ENCODE measurements at places on chromosomes 13 and 19.

DNA sequence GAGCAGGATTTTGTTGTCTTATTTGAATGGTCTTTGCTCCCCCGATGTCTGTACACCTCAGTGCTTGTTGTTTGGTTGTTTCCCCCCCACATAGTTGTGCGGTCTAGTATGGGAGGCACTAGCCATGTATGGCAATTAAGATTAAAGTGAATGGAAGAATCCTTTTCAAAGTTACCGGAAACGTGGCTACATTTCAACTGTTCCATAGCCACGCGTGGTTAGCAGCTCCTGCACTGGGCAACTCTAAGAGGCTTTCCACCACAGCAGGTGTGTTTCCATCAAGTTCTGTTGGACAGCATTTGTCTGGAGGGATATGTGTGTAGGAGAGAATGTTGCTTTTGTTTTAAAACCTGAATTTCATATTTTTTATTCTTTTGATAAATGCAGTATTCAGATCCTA is 247.3 kb downstream of the GGACT start:
- DNase-seq = no peak

- DNase-seq = no peak
Observed at GRCh38 chr19:18190278-18190677, 2.7 kb upstream of the MPV17L2 start.

GRCh38 chr19:18408053-18408476 is 10.6 kb upstream of the LRRC25 start:
- no peak for DNase-seq

DNA sequence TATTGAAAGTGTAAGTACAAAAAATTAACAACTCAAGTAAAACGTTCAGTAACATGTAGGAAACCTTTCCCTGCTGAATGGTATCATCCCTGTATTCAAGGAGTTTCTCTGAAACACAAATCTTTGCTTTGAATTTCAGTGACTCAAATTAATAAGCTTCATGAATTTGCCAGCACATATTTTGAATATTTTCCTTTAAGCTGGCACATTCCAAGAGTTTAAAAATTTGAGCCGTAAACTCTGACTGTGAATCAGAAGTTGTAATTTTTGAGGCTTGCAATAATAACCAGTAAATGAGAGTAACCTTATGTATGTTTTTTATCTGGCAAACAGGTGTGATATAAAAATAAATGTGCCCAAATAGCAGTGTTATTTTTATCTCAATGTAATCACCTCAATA is 1722.6 kb upstream of the PRR20A start:
- no peak for DNase-seq

GRCh38 chr19:11209839-11210655 is 12.7 kb upstream of the KANK2 start:
- no peak for DNase-seq

- no peak for DNase-seq
Observed at GRCh38 chr19:42175952-42176648, 41.4 kb downstream of the DEDD2 start.

DNA sequence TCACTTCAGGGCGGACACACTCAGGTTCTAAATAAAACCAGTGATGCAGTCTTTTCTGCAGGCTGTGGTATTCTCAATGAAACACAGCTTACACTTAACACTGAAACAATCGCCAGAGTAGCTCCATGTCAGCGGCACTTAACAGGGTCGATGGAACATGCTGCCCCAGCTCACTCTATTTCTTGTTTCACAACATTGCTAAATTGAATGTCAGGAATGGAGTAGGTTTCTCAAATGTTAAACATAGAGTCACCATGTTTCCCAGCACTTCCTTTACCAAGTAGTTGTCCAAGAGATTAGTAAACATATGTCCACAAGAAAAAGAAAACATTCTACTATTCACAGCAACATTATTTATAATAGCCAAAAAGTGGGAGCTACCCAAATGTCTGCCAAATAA is 306.9 kb downstream of the SLITRK6 start:
- no peak for DNase-seq

GRCh38 chr19:23116802-23117571 is at the start of gene ZNF730:
TSS of gene ZNF730 (plus strand) at chr19:23117025. CDS start at chr19:23117174, 149 bp downstream.
- peak; percentile 72 for DNase-seq

- DNase-seq = no peak
Observed at GRCh38 chr19:46886546-46887239, 25.9 kb downstream of the ARHGAP35 start.

DNA sequence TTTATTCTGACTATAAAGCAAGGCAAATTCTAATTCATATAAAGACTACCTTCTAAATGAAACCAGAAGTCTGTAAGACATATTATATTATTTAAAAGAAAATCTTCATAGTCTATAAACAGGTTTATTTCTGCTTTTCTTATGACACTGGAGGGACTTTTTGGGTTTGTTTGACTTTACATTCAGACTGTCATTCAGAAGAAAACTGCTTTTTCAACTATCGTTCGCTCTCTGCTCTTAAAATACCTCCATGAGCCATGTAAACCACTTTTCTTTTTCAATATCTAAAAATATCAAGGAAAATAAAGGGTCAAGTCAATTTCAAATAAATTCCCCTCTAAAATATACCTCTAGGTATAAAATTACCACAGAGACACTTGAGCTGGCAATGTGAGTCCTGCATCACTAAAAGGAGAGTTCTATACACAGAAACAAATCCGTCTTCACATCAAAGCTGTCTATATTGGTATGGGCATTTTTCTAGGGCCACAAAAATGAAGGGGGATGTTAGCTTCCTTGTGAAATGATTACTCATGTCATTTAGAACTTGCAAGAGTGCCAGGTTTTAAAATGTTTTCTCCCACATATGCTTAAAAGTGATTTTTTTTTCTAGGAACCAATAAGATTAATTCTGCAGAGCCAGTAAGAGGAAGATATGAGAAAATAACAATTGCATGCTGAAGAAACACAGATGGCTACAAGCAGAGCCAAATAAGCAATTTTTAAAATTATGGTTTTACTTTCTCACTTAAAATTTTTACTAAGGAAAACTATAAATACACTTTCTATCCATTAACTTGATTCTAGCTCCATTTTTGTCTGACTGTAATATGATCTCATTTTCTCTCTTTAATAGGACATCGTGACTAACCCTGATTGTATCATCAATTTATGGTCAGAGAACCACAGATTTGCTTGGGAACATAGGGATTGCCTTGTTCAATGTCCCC is 181.8 kb downstream of the TBC1D4 start:
- DNase-seq = no peak

DNA sequence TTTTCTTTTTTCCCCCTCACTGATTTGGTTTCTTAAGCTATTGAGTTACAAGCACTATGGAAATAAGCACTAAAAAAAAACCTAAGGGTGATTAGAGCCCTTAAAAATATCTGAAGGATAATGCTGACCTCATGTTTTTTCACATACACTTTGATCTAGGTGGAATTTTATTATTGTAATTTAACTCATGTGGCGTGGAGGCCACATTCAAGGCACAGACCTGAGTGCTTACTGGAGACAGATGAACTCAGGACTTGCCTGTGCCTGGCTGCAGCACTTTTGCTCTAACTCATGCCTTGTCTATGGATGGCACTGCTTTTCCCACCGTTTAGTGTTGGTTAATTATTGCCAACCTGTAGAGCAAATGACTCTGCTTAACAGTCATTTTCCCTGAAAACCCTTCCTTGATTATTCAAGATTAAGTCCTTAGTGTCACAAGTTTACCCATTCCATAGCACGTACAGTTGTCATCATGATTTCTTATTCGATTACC is 541.4 kb downstream of the GPC6 start:
- no peak for DNase-seq

- no peak for DNase-seq
Observed at GRCh38 chr13:100274942-100275506, 186.1 kb downstream of the PCCA start.

DNA sequence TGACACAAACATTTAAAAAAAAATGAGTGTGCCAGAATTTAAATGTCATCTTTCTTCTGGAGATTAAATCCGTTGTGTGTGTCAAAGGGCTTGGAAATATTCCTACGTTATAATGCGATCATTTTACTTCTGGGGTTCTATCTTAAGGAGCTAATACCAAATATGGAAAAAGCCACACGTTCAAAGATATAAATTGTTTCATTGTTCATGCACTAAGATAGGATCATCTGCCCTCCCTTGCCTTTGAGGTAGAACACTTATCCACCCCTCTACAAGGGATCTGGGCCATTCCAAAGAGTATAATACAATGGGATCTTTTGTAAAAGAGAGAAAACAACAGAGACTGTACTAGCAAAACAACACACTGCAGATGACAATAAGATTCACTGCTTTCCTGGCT is 64.9 kb downstream of the ANKRD10 start:
- no peak for DNase-seq

GRCh38 chr13:72839831-72840426 is 58.0 kb downstream of the PIBF1 start:
- DNase-seq = peak; percentile 16

GRCh38 chr13:103006641-103007426 is 59.4 kb downstream of the SLC10A2 start:
- no peak for DNase-seq

DNA sequence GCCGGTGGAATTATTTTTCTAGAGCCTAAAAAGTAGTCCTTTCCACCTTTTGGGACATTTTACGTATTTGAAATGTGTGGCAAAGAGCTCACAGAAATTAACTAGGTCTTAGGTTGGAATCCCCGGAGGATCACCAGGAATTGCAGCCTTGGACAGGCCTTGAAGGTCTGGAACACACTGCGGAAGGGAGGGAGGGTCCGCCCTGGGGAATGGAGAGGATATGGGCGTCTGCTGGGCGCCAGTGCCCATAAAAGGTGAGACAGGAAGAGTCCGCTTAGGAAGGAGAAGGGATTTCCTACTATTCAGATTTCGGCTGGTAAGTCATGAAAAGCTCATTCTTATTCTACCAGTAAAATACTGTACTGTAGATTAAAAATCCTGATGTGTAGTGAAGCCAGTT is 111.9 kb downstream of the COL4A2 start:
- DNase-seq = no peak

GRCh38 chr13:90622541-90622940 is 724.9 kb upstream of the MIR17HG start:
- no peak for DNase-seq

GRCh38 chr13:86741762-86742285 is 929.3 kb upstream of the SLITRK5 start:
- DNase-seq = no peak

DNA sequence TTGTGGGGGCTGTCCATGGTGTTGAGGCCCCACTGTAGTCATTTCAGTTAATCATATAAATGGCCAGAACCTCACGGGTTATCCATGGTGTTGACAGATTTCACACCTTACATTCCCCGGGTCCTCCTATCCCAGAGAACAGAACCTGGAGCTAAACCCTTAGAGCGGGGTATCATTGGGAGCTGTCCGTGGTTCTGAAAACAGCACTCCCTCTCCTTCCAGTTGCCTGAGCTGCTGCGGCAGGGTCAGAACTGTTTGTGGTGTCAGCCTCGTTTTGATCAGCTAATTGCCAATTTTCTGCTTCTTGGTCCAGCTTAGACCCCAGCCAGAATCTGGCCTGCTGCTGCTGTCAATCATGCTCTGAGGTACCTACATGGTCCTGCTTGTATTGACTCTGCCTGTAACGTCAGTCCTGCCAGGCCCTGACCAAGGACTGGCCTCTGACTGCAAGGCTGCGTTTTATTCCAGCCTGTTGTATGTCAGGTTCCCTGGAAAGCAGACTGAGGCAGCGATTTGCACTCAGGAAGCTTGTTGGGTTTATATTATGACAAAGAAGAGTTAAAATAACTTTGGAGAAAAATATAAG is 55.8 kb upstream of the KCTD15 start:
- DNase-seq = peak; percentile 4

- no peak for DNase-seq
Observed at GRCh38 chr13:86856991-86857390, 814.2 kb upstream of the SLITRK5 start.

DNA sequence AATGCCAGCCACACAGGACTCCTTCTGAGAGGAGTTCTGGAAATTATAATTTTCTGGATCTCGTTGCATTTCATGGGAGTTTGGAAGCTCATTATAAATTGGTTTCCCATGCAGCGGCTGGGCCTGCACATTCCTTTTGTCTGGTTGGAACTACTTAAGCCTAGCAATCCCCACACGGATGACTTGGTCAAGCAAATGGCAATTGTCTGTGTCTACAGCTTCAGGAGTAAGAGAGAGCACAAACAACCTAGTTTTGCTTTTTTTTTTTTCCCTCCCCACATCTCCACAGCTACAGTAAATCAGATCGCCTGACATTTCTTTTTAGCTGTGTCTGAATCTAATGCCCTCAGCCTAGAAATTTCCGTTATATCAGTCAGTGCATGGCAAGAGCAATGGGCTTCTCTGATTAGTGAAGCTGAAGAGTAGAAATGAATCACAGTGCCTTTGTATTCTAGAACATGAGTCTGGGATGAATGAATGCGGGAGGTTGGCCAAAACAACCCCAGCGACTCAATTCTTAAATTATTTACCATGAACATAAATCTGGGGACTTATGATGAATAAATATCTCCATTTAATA is 15.1 kb downstream of the PCDH8 start:
- no peak for DNase-seq

DNA sequence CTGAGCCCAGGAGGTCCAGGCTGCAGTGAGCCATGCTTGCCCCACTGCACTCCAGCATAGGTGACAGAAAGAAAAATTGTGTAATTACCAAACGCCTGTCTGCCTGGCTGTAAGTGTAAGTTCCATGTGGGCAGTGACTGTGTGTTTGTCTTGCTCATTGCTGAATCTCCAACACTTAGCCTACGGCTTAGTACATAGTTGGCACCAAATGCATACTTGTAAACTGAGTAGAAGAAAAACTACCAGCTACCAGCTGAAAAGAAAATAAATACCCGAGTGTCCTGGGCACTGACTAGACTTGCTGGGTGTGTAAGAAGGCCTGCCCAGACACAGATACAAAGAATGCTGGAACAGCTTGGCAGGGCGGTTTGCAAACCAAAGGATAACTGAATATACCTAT is 2.7 kb upstream of the CEBPG start:
- DNase-seq = no peak

Measured in activated gamma-delta T cell treated with Interleukin-2 at 50 U/mL for 16 hours (primary cell).